ENCODE measurements at places on chromosomes 3 and 15. TPM values are rescaled to one million over a fixed set of nuclear protein-coding genes. Genes with fewer than 3 reads are reported as not detected.

TMEM158 gene
- 3.8 TPM for total RNA-seq

GRCh38 chr3:133887803-133888703 is 7.6 kb downstream of the RAB6B start:
- H3K4me1 ChIP-seq: no peaks in the 10 kb centered on the region
- H3K27ac ChIP-seq: no peak overlapping the region
- DNase-seq: no peak
- H3K36me3 ChIP-seq: no peaks in the 10 kb centered on the region
- H3K4me3 ChIP-seq: no peak overlapping the region

DNA sequence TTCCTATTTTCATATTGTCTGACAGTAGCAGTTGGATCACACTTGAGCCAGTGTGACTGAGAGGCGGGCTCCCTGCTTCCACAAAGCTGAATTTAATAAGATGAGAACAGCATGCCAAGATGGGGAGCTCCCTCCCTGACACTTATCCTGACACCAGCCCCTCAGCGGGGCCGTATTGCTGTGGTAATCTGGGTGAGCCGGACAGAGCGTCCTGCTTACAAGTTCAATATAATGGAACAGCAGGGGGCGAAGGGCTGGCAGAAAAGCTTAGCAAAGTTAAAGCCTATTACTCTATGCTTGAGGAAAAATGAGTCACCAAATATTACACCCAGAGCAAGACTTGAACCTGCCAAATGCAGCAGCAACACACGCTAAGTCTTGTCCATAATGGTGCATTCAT is 163.8 kb upstream of the CMC1 start:
- H3K27ac ChIP-seq: no peak overlapping the region
- peaks cover 4% of the 10 kb centered on the region for H3K27me3 ChIP-seq
- no peaks in the 10 kb centered on the region for H3K4me1 ChIP-seq
- no peak for DNase-seq
- no peaks in the 10 kb centered on the region for H3K36me3 ChIP-seq

GRCh38 chr3:186160691-186161243 is 51.9 kb upstream of the ETV5 start:
- no peak for DNase-seq
- H3K27me3 ChIP-seq: peaks cover 15% of the 10 kb centered on the region
- peaks cover 4% of the 10 kb centered on the region for H3K4me1 ChIP-seq
- H3K4me3 ChIP-seq: no peak overlapping the region

DNA sequence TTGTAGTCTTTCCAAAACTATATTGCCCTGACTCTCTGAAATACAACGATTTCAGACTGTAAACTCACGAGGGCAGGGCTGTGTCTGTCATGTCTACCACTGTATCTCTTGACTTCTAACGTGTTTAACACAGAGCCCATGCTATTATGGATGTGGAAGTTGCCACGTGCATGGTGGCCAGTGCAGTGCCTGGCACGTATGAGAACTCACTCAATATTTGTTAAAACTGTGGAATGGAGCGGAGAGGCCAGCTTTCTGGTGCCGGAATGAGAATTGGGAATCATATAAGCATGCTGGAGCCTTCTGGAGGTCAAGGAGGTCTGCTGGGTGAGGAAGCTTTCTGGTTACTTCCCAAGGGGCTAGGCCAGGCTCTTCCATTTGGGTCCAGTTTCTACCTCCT is 220.6 kb upstream of the LYSMD4 start:
- H3K4me1 ChIP-seq: no peaks in the 10 kb centered on the region
- H3K27me3 ChIP-seq: peaks cover 24% of the 10 kb centered on the region
- no peak for DNase-seq
- no peaks in the 10 kb centered on the region for H3K36me3 ChIP-seq

DNA sequence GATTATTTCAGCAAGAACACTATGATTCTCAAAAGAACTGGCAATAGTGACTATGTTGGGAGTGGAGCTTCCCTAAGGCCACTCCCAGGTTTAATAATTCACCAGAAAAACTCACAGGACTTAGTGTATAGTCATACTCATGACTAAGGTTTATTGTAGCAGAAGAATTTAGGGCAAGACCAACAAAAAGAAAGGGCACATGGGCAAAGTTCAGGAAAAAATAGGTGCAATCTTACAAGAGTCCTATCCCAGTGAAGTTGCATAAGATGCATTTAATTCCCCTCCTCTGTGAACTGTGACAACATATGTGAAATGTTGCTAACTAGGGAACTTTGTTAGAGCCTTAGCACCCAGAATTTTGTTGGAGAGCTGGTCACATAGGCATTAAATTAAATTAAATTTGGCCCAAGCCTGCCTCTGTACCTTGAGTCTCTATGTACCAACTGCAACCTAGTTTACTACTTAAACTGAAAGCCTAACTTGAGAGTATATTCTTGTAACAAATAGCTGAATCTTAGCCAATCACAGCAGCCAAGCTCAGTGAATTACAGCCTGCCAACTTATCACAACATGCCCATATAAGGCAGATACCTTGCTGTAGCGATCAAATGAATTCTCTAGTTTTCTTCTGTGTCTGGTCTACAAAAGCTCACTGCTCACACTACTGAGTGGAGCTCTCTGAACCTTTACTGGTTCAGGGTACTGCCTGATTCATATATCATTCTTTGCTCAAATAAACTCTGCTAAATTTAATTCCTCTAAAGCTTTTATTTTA is 386.2 kb upstream of the ARHGEF26 start:
- no peak overlapping the region for H3K4me3 ChIP-seq
- H3K36me3 ChIP-seq: peaks cover 1% of the 10 kb centered on the region
- H3K27me3 ChIP-seq: no peaks in the 10 kb centered on the region
- no peak for DNase-seq
- H3K4me1 ChIP-seq: no peaks in the 10 kb centered on the region
- H3K27ac ChIP-seq: no peak overlapping the region
